Stimulated activated CD4-positive, alpha-beta T cell treated with anti-CD3 and anti-CD28 coated beads, Interleukin-4, amount 100 ng/mL, for 4 hours (primary cell): ENCODE measurements at places on chromosomes 4 and X.

DNA sequence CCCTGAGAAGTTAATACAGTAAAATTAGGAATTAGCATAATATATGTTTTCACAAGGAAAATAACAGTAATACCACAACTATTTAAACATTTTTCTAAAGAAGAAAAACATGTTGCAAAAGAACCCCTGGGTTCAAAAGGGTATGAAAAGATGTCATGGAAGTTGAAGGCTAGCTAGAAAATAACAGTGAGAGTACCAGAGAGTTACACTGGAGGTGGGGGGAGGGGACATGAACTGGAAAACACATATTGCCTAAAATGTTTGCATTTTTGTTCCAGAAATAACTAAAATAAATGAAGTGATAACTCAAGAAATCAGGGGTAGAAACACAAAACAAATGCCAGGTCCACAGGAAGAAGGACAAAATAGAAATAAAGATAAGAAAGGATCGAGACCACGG lies 336.6 kb upstream of the MAD2L1 start:
- DNase-seq, result no peak

DNA sequence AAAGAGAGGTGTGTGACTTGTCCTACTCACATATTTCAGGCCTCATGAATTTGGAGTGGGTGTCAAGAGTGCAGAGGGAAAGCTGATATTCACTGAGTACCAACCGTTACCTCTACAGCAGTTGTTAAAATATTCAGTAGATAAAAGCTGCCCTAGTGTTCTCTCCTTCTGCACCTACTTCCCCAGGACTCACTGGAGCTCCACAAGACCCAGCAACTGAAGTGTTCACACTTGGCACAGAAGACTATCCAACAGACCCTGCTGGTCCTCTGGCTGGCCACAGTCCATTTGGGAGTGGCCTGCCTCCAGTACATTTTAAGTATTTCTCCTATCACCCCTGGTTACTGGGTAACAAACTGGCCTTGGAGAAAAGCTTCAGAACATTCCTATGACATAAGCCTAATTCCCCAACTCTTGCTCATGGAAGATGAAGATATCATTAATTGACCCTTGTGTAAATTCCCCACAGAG lies 70.8 kb downstream of the PPARGC1A start:
- DNase-seq, result no peak

GRCh38 chr4:54276641-54277430 lies 47.7 kb downstream of the PDGFRA start:
- no peak for DNase-seq

DNA sequence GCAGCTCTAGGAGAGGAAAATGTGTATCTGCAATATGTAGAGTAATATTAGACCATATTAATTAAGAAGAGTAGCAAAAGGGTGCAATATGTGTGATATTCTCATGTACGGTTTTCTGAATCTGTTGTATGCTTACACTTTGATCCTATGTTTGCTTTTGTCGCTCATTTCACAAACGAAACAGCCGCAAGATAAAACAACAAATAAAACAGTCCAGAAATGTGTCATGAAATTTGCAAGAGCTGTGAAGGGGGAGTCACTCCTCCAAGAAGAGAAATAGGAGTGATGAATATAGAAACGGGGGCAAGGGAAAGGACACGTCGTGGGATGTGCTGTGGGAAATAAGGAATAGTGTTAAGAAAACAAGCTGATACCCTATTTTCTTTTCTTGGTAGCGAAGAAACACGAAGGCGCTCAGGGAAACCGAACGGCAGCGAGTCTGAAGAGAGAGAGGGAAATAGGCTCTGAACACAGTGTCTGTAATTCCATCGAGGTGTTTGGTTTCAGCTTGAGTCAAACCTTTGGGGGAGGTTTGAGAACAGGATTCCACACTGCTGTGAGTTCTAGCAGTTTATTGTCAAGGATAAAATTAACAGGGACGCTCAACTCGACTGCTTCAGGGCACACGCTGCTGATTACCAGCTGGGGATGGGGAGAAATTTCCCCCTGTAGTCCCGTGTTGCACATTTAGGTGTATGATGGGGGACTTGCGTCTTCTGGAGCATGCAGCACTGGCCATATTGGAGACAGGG lies 595.6 kb upstream of the TENM3 start:
- no peak for DNase-seq

DNA sequence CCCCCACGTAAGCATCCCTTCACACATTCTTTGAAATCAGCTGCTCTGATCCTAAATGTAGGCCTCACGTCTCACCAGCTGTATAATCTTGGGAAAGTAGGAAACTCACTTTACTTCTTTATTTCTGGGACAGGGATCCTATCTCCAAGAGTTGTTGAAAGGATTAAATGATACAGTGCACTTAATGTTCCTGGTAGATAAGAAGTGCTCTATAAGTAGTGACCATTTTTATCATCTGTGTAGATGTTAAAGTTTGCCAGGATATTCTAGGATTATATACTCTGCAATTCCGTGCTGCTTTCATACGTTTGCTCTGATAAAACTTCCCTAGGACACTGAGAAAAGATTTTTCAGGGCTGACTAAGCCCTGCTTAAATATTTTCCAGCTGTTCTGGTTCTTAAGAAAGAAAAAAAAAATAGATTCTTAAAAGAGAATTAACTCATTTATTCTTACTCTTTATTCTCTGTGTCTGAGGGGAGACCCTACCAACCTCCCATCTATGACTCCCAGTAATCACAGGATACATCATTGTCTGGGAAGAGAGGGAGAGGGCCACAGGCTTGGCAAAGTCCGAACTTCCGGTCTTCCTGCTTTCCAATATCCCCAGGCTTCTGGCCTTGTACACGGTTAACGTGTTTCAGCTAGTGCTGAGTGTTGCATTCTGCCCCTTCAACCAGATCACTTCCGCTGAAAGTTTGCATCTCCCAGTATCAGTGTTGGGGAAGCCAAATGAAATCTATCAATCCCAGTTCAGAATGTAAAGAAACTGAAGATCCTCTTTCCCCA lies 269.2 kb downstream of the TRIML1 start:
- no peak for DNase-seq

- DNase-seq, result no peak
Observed at GRCh38 chrX:58051346-58051745, 141.1 kb upstream of the ZXDA start.

GRCh38 chr4:35695003-35695402 lies 549.3 kb downstream of the ARAP2 start:
- DNase-seq, result no peak

DNA sequence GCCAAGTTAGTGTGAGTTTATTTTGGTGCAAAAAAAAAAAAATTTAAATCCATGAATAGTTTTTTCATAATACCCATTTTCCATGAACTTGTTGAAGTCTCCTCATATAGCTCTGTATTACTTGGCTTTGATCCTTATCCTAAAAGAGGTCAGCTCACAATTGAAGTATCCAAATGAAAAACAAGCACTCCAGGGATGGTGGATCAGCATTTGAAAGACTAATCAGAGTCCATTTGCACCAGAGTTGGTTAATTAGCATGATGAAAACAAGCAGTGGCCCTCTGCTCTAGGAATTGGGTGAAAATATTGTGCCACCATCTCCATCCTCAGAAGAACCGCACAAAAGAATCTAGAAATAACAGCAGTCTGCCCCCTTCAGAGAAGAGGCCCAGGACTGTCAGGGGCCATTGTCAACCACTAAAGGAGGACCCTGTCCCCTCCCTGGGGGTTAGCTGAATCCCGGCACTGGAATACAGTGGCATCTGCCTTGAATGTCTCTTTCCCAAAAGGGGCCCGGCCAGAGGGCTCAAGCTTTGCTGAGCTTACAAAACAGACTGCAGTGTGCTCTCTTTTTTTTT lies 24.7 kb downstream of the SH3KBP1 start:
- no peak for DNase-seq

DNA sequence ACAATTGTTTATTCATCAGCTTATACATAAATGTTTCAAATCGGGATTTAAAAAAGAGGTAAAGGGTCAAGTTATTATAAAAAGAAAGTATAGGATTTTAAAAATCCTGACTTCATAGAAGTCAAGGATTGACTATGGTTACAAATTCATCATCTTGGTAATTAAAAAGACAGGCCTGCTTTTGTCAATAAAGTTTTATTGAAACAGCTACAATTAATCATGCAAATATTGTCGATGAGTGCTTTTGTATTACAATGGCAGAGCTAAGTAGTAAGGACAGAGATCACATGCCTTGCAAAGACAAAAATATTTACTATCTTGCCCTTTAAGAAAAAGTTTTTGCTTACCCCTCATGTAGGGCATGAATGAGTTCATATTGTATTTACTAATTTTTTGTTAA lies 595.4 kb downstream of the IL15 start:
- no peak for DNase-seq

DNA sequence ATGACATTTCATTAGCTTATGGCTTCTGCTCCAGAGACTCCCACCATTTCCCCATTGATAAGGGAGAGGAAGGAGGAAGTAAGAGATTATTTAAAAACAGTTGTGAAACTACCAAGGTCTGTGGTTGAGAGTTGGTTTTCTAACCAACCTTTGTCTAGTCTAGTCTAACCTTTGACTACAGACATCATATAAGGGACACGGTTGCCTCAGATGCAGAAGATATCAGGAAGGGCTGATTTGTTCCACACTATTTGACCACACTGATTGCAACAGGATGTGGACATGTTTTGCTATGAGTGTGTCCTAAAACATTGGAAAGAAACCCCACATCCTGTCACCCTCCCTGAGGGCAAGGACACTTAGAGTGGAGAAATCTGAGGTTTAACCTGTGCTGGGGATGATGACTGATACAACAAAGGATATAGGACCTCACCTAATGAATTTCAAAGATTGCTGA lies 53.0 kb downstream of the COQ2 start:
- DNase-seq, result no peak

GRCh38 chr4:113409181-113409580 lies 352.4 kb downstream of the CAMK2D start:
- DNase-seq, result no peak
